Stomach (tissue), 19 donors: ENCODE measurements at places on chromosomes 1 and 21.
A peak's percentile ranks its signal among the peaks of the same experiment; 100 is the strongest.

DNA sequence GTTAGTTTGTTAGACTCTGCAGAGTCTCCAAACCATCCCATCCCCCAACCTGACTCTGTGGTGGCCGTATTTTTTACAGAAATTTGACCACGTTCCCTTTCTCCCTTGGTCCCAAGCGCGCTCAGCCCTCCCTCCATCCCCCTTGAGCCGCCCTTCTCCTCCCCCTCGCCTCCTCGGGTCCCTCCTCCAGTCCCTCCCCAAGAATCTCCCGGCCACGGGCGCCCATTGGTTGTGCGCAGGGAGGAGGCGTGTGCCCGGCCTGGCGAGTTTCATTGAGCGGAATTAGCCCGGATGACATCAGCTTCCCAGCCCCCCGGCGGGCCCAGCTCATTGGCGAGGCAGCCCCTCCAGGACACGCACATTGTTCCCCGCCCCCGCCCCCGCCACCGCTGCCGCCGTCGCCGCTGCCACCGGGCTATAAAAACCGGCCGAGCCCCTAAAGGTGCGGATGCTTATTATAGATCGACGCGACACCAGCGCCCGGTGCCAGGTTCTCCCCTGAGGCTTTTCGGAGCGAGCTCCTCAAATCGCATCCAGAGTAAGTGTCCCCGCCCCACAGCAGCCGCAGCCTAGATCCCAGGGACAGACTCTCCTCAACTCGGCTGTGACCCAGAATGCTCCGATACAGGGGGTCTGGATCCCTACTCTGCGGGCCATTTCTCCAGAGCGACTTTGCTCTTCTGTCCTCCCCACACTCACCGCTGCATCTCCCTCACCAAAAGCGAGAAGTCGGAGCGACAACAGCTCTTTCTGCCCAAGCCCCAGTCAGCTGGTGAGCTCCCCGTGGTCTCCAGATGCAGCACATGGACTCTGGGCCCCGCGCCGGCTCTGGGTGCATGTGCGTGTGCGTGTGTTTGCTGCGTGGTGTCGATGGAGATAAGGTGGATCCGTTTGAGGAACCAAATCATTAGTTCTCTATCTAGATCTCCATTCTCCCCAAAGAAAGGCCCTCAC is at the start of gene OLIG2:
OLIG2 (plus strand) TSS at position 447 of the 954 bp plus-strand sequence. CDS start 928 bp downstream, outside the sequence.
- no peaks in the 10 kb centered on the region for H3K36me3 ChIP-seq
- DNase-seq = no peak
- H3K27me3 ChIP-seq = peaks cover 69% of the 10 kb centered on the region
- no peak within 1 kb of the TSS for H3K27ac ChIP-seq
- peaks cover 74% of the 10 kb centered on the region for H3K4me1 ChIP-seq
- H3K4me3 ChIP-seq = peak within 1 kb of the TSS; percentile 0

DNA sequence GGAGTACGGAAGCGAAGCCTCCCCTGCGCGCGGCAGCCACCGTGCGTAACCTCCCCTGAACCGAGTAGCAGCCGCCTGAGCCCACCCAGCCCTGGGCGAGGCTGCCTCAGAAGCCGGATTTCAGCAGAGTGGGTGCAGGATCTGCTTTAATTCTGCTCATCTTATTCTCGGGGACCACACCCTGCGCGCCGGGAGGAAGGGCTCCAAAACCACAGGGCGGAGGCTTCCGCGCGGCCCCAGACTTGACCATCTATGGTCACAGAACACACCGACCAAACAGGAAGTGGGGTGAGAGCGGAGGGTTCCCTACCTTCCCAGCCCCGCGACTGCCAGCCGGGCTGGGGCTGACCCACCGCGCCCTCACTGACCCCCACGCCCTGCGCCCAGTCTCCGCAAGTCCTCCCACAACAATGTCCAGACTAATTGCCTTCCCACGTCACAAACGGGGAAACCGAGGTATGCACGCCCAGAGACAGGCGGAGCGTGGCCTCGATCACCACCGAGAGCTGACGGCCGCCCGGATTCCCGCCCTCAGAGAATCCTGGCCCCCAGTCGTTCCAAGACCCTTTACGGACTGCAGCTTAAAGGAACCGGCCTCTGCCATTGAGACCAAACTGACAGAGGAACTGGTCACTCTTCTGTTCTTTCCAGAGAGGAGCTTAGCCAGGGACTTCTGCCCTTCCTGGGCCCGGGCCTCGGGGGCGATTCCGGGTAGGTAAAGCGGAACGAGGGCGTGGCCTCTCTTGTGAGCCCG is 595 bp upstream of the CAP1 start:
- H3K4me3 ChIP-seq = peak overlapping the region; percentile 77
- H3K27ac ChIP-seq = peak overlapping the region; percentile 99
- DNase-seq = peak; percentile 92
- peaks cover 45% of the 10 kb centered on the region for H3K4me1 ChIP-seq
- H3K27me3 ChIP-seq = no peaks in the 10 kb centered on the region
- H3K36me3 ChIP-seq = no peaks in the 10 kb centered on the region

- H3K36me3 ChIP-seq = no peaks in the 10 kb centered on the region
- DNase-seq = no peak
- no peak overlapping the region for H3K4me3 ChIP-seq
Observed at GRCh38 chr1:239717097-239717917, 330.9 kb downstream of the CHRM3 start.

GRCh38 chr1:115475901-115476300 is 137.9 kb upstream of the NGF start:
- no peak overlapping the region for H3K27ac ChIP-seq
- peaks cover 6% of the 10 kb centered on the region for H3K4me1 ChIP-seq
- DNase-seq = no peak
- H3K36me3 ChIP-seq = no peaks in the 10 kb centered on the region
